ENCODE measurements at places on chromosomes 3 and 15.

DNA sequence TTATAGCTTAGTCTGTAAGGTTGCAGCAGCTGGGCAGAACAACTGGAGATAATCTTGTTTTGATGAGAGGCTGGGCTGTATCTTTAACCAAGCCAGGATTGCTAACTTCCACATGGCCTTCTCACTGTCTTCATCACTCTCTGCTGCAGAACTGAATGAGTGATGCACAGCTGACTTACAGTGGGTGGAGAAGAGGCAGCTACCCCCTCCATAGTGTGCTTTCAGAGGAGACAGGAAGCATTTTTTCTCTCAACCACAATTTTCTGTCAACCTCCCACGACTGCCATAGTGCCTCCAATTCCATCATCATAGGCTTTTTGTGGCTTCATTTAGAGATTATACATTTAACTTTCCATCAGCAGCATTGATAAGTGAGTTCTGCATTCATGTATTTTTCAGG is 168.2 kb downstream of the CLSTN2 start:
- DNase-seq, result no peak

DNA sequence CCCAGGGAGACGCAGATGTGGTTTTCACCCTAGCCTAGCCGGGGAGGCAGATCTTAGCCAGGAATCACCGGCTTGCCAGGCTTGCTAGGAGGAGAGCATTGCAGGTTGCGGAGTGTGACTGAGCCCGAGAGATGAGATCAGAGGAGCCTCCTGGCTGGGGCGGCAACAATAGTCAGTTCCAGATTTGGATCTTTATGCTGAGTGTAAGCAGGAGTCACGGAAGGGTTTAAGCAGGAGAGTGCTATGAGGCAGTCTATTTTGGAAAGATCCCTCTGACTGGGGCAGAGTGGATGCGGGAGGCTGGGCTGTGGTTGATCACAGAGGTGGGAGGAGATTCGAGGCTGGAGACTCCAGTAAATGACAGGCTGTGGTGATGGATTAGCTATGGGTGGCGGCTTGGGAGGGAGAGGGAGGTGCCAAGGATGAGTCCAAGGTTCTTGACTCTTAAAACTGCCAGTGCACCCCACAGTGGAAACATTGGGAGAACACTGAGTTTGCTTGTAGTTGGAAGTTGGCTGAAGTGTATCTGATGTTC is 10.4 kb upstream of the BAHD1 start:
- peak; percentile 31 for DNase-seq

GRCh38 chr3:123089611-123090331 is 22.9 kb downstream of the PDIA5 start:
- no peak for DNase-seq

DNA sequence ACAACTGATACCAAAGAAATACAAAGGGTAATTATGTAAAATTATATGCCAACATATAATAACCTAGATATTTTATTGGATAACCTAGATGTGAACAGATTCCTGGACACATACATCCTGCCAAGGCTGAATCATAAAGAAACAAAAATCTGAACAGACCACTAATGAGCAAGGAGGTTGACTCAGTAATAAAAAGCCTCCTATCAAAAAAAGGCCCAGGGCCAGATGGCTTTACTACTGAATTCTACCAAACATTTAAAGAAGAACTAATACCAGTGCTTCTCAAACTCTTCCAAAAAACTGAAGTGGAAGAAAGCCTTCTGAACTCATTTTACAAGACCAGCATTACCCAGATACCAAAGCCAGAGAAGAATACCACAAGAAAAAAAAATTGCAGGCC is 32.4 kb downstream of the THBS1 start:
- no peak for DNase-seq

DNA sequence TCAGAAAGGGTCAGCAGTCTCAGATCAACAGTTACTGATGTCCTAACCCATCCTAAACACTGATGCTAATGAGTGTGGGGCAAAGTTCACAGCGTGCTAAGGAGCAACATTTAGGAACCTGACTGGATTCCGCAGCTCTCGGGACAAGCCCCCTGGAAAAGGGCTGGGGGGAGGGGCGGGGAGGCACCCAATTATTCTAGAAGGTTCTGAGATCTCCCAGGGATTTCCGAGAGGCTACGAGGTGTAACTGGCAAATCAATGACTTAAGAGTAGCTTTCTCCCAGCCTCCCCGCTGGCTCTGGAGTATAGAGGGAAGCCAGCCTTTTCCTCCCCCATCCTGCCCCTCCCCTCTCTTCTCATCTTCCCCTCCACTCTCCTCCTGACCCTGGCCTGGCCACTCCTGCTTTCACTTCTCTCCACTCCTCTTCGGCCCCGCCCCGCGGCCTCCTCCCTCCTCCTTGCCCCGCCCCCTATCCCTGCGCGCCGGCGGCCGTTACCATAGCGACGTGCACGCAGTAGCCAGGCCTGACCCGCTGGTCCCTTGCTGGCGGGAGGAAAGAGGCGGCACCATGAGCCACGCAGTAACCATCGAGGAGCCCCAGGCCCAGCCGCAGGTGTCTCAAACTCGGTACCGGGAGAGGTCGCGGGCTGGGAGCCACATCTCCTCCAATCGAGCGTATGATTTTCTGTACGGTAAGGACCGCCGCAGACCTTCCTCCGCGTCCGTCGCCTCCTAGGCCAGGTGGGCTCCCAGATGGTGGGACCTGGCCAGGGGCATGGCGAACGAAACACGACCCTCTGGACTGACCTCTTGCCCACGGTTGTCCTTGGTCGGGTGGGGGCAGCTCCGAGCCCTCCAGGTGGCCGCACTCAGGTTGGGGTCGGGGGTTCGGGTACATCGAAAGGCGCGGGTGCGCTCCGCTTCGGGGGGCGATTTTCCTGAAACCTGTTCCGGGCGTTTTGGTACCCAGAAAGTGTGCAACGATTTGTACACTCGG is at the start of gene CFAP91:
Gene CFAP91, plus strand, starts transcription at position 493 of the 998 bp plus-strand sequence. Its CDS starts 77 bp downstream, at position 570.
- DNase-seq, result peak; percentile 89

DNA sequence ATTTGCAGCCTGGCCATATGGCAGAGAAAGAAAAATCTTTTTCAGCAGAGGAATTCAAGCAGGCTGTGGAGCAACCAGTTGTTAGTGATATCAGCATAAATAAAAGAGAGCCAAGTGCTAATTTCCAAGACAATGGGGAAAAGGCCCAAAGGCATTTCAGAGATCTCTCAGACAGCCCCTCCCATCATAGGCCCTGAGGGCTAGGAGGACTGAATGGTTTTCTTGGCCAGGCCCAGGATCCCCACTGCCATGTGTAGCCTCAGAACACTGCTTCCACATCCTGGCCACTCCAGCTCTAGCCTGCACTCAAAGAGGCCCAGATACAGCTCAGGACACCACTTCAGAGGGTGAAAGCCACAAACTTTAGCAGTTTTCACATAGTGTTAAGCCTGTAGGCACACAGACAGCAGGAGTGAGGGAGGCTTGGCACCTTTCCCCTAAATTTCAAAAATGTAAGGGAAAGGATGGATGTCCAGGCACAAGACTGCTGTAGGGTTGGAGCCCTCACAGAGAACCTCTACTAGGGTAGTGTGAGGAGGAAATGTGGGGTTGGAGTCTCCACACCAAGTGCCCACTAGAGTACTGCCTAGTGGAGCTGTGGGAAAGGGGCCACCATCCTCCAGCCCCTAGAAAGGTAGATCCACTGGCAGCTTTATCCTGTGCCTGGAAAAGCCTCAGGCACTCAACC is 191.4 kb downstream of the TBL1XR1 start:
- DNase-seq, result no peak

DNA sequence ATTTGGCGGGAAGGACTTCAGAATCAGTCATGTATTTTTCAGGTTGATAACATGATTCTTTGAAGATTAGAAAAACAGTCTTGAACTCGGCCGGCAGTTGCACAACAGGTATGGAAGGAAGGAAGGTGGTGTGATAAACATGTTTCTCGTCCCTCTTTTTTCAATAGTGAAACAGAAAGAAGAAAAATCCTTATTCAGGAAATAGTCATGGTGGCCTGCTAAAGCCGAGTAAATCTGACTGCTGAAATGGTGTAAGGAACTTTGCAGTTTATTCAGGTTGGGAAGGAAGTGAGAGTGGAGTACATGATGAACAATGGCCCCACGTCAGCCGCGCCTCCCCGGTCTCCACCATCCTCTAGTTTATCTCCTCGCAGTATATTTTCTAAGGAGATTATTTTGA is 6.7 kb downstream of the RASGRP1 start:
- DNase-seq, result no peak

GRCh38 chr3:10002951-10003350 is 16.3 kb upstream of the EMC3 start:
- DNase-seq, result no peak

DNA sequence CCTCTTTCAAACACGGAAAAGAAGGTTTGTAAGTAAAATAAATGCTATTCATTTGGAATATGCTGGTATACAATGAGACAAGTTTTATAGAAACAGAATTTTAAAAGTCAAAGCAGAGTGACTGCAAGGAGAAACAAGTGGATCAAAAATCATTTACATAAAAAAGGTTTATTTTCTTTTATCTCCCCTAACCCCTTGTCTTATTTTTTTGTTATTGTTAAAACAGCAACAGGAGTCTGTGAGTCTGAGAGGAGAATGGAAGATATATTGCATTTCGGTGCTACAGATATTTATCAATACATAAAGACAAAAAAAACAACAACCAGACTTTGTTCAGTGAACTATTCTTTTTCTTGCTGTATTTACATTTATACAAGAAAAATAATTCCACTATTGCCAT is 1116.4 kb downstream of the OTOL1 start:
- DNase-seq, result no peak

- no peak for DNase-seq
These were observed 441.1 kb upstream of the MDFIC2 start for GRCh38 chr3:70753572-70753971.

- peak; percentile 75 for DNase-seq
These were observed 386.6 kb upstream of the THBS1 start for GRCh38 chr15:39194106-39194830.

- DNase-seq, result no peak
These were observed 8.6 kb downstream of the SCN5A start for GRCh38 chr3:38640661-38641452.

DNA sequence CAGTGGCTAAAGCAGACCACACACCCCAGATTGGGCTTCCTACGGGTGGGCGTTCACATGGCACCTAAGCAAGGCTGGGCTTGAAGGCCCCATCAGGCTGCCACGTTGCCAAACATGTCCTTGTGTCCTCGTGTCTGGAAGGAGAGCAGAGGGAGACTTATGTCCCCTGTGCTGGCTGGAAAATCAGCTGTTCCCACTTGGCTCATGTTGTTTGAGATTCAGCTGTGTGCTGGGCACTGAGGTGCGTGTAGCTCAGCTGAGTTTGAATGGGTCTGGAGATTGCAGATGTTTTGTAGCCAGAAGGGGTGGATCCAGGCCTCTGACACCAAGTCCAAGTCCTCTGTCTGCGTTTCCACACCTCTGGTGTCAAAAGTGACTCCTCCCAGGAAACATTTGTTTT is 34.6 kb downstream of the RLBP1 start:
- no peak for DNase-seq

DNA sequence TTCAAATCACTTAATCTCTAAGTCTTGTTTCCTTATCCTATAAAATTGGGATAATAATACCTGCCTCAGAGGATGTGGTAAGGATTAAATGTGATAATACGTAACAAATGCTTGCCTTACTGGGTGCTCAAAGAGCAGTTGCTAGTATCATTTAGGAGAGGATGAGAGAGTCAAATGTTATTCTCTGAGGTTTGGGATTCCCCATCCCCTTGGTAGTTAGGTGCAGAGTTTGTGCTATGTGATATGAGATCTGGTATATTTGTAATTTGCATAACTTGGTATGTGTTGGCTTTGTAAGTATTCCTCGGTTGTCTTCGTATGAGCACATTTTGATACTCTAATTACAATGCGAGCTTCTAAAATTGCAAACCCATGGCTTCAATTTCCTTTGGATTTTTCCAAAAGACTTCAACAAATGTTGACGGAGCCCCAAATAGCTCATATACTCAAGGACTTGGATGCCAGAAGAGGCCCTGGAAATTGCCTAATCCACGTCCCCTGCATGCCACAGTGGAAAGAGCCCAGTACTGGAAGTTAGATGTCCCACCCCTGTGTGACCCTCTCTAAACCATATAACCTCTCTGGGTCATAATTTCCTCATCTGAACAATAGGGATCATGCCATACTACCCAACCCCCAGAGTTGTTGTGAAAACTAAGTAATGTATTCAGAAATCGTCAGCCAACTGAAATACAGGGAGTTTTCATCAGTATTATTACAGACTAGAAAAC is 85.0 kb downstream of the FBN1 start:
- DNase-seq, result no peak
